Pulmonary artery endothelial cell (primary cell): ENCODE measurements at places on chromosomes 7 and 10. TPM values are rescaled to one million over a fixed set of nuclear protein-coding genes. Genes with fewer than 3 reads are reported as not detected.

Gene ZNF37A
- total RNA-seq: 7.5 and 12.9 TPM in 2 replicates

Gene PPP1R17
- not detected in 2 replicates for total RNA-seq

Gene ZWINT
- total RNA-seq: 51.4 and 80.9 TPM in 2 replicates

Gene MCM10
- total RNA-seq: 11.5 and 23.9 TPM in 2 replicates

Gene PRKCQ
- total RNA-seq: 0.33 and 0.99 TPM in 2 replicates

Gene LBX1
- not detected in 2 replicates for total RNA-seq

Gene CEP55
- 43.5 and 92.2 TPM in 2 replicates for total RNA-seq
